ENCODE measurements at places on chromosomes 16 and 17.

DNA sequence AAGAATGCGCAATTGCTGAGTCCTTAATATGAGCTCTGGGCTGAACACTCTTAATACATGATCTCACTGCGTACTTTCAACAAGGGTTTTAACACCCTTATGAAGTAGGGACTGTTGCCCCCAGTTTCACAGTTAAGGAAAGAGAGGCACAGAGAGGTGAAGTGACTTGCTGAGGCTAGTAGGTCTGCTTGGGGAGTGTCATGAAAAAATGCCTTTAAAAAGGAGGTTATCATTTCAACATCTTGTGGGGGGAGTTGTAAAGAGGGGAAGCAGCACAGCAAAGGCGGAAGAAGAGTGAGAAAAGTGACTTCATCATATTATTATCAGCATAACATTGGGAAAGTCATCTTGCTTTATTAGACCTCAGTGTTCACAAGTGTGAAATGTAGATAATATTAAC is 2.1 kb downstream of the CCL4L2 start:
- DNase-seq = no peak

DNA sequence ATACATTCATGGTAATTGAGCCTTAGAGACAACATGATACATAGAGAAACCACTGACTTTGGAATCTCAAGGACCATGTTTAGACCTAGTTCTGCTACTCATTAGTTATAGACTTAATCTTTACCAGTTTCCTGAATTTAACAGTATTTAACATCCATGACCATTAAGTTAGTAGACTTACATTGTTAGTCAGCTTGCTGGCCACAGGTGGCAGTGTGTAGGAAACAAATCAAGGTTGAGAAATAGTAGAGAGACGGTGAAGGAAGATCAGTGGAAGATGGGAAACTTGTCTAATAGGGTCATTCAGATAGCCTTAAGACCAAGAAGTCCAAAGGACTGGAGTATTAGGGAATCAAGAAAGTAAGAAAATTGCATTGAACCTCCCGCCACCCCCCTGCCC is 31.0 kb downstream of the OMG start:
- DNase-seq = no peak

GRCh38 chr16:49292413-49292812 is 10.8 kb upstream of the CBLN1 start:
- DNase-seq = no peak

DNA sequence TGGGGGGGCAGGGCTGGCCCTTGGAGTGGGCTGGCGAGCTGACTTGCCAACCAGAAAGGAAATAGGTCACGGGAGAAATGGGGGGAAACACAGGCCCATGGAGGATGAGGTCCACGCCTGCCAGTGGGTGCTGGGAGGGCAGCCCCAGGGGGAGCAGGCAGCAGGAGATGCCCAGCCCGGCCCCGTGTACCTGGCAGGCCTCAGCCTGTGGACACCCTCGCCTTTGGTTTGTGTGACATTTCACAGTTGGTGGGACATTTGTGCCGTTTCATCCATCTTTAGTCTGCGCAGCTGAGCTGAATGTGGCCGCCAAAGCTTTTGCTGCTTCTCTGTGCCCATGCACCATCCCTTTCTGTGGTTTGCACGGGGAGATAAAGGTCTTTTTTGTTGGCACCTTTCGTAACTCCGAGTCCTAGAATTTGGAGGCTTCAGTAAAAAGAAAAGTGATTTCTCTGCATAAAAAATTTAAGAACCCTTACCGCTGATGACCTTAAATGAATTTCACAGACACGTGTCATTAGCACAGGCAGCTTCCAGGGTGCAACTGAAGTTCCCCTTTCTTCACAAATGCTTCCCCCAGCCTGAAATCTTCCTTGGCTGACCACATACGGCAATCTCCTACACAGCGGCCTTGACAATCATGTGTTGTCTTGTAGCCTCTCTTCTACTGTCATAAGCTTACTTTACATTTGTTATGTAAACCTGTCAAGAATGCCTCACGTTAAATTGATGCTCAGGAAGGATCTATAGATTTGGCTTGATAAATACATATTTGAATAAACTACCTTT is 193.6 kb downstream of the RPTOR start:
- no peak for DNase-seq

- DNase-seq = no peak
Measured at GRCh38 chr17:10207153-10207552, 8.7 kb upstream of the GAS7 start.

GRCh38 chr16:12517310-12517694 is 286.4 kb downstream of the CPPED1 start:
- no peak for DNase-seq

DNA sequence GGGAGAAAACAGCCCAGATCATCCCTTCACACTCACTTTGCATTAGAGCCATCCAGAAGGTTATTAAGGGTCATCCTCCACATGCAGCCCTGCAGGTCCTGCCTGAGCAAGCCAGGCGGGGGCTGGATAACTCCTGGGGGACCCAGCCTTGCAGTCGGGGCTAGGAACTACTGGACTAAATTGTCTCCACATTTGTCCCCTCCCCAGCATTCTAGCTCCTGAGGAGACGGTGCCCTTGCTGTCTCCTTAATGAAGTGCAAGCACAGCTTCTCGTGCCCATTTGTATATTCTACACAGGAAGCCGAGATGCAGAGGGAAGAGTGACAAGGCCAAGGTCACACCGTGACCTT is 185.2 kb downstream of the C16orf95 start:
- no peak for DNase-seq

DNA sequence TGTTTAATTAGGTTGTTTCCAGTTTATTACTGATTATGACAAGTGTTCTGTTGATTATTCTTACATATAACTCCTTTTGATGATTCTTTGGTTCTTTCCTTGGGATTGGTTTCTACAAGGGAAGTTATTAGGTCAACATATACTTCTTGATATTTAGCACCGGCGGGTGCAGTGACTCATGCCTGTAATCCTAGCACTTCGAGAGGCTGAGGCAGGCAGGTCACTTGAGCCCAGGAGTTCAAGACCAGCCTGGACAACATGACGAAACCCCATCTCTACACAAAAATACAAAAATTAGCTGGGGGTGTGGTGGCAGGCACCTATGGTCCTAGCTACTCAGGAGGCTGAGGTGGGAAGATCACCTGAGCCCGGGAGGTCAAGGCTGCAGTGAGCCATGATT is 120.2 kb upstream of the HAS3 start:
- no peak for DNase-seq
